ENCODE measurements at places on chromosomes 2 and 18.

DNA sequence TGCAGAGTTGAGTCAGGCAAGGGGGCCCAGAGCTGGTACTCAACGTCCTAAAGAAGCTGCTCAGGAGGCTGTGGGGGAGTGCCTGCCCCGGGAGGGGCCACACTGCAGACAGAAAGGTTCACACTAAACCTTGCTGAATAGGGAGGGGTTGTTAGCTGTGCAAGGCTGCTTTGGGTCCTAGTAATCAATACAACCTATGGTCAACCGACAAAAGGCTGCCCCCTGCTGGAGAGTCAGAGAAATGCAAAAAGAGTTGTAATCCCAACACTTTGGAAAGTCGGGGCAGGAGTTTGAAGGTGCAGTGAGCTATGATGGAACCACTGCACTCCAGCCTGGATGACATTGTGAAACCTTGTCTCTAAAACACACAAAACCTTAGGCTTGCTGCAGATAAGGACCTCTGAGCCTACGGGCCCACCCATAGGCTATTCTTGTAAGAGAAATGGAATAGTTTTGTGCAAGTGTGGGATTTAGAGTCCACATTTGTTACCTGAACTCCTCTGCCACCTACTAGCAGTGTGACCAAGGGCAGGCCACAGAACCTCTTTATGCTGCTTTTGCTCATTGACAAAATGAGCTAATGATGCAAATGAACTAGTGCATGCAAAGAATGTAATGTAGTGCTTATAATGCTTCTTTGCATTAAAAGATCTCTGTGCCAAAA, 81.5 kb downstream of the PRPF40A start:
- DNase-seq = peak; percentile 81

GRCh38 chr2:235054475-235054874, 102.7 kb downstream of the SH3BP4 start:
- no peak for DNase-seq

DNA sequence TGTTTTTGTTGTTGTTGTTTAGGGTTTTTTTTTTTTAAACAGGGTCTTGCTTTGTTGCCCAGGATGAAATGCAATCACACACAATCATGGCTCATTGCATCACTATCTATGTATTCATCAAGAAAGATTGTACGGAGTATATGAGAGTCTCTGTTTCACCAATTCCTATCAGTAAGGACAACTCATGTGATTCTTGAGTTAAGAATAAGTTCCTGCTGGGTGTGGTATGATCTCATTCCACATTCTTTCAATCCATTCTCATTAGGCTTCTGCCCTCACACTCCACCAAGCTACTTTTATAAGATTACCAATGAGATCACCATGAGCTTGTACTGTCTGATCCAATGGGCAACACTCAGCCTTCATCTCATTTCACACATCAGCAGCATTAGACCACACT, 9.1 kb upstream of the AP1S3 start:
- no peak for DNase-seq

GRCh38 chr18:27967913-27968824, 208.8 kb downstream of the CDH2 start:
- DNase-seq = no peak

GRCh38 chr18:10481831-10482230, 27.4 kb downstream of the APCDD1 start:
- DNase-seq = no peak

DNA sequence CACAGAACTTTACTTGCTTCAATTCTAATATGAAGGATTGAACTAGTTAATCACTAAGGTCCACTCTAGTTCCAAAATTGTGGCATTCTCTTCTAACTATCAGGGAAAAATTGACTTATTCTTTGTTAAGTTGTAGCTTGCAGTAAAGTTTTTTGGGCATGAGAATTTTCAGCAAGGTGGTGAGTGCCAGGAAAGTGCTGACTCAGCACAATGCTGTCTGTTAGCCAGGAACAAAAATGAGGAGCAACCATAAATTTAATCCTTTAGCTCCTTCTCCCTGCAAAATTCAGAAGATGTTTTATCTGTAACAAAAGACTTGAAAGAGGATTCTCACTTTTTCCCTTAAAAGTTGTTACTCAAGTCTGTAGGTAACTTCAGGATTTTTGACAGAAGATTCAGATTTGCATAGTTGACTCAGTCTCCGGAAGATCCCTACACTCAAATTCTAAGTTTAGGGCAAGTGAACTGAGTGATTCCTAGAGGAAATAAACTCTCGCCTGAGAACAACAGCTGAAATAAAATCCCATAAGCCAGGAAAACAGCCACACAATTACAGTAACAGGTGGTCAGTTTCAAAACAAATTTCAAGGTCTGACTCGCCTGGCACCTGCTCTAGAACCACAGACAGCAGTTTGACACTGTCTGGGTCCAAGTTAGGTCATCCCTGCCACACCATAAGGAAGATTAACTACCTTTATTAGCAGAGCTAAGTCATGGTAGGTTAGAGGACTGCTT, 20.2 kb upstream of the DARS1 start:
- no peak for DNase-seq

DNA sequence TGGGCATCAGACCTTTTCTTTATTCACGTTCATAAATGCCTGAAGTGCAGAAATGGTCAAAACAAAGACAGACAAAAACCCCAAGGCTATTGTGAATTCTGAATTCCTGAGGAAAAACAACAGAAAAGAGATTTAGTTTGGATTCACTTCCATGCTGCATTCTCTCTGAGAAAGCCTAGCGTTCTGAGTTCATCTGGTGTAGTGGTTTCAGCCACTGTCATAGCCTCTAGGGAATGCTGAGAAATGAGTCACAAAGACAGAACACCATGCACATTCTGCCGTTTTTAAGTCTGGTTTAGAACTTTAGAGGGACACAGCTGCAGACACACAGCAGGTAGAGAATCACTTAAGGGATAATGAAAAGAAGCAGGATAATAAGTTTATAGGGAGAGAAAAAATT, 93.8 kb downstream of the LRP1B start:
- DNase-seq = no peak

DNA sequence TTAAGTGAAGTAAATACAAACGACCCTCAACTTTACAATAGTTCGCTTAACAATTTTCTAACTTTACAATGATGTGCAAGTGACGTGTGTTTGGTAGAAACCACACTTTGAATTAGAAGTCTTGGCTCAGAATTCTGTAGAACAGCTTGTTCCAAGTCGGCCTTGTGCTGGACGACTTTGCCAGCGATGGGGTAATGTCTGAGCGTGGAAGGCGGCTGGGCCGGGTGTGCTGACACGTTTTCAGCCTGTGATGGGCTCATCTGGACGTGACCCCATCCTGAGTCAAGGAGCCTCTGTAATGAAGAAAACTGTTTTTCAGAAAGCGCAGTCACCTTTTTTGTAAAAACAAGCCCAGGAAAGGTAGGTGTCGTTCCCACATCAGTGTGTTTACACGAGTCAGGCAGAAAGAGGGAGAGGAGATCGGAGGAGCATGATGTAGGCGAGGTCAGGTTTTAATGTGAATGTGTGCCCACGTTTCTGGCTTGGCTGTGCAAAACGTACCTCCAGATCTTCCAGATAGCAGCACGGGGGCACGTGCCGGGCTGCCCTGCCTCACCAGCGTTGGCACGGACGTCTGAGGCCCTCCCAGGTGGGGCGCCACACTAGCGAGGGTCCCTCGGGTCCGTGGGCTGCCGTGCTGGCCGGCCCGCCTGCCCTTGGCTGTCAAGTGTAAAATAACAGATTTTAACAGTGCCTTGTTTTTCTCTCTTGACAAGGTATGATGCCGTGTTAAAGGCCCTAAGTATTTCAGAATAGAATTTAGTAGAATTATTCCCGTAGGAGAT, 54.6 kb downstream of the CTDP1 start:
- DNase-seq = no peak

DNA sequence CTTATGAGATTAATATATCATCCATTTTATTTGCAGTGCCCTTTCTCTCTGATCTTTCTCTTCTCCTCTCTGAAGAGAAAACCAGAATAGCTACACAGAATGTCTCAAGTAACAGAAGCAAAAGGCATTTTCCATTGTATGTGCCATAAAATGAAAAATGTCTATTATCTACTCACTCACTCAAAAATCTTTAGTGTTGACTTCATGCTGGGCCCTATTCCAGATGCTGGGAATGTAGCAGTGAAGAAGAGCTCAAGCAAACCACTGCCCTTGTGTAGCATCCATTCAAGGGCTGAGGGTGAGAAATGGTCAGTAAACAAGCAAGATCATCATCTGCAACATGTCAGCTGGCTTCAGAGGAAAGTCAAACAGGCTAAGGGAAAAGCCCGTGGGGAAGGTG, 427.7 kb downstream of the METTL4 start:
- no peak for DNase-seq

DNA sequence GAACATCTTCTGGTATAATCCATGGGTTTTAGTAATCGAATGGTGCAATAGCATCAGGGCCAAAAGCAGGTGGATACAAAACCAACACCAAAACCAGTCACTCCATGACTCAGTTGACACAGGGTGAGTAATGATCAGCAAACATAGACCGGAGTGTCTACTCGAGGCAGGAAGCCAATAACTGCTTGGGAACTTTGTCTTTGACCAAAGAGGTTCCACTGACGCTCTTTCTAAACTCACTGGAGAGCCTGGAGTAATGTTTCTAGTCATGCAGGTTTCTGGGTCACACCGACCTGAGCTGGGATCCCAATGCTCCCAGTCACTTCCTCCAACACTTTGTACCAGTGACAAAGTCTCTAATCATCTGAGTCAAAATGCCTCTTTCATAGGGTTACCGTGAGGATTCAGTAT, 30.9 kb downstream of the MREG start:
- DNase-seq = no peak

GRCh38 chr18:62881509-62882016, 166.2 kb downstream of the PHLPP1 start:
- DNase-seq = no peak

DNA sequence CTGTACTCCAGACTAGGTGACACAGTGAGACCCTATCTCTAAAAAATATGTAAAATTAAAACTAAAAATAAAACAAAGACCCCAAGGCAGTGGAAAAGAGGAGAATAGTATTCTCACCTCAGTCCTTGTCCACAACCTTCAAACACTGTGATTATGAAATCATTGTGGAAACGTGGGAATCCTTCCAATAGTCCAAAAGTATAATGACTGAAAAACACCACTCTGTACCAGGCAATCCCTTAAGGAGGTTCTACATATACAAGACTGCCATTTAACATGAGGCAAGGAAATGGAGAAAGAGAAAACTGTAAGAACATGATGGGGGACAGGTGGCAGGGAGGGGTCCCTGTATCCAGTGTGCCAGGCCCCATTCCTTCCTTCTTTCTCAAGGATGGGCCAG, 66.1 kb downstream of the ACVR1 start:
- DNase-seq = no peak

DNA sequence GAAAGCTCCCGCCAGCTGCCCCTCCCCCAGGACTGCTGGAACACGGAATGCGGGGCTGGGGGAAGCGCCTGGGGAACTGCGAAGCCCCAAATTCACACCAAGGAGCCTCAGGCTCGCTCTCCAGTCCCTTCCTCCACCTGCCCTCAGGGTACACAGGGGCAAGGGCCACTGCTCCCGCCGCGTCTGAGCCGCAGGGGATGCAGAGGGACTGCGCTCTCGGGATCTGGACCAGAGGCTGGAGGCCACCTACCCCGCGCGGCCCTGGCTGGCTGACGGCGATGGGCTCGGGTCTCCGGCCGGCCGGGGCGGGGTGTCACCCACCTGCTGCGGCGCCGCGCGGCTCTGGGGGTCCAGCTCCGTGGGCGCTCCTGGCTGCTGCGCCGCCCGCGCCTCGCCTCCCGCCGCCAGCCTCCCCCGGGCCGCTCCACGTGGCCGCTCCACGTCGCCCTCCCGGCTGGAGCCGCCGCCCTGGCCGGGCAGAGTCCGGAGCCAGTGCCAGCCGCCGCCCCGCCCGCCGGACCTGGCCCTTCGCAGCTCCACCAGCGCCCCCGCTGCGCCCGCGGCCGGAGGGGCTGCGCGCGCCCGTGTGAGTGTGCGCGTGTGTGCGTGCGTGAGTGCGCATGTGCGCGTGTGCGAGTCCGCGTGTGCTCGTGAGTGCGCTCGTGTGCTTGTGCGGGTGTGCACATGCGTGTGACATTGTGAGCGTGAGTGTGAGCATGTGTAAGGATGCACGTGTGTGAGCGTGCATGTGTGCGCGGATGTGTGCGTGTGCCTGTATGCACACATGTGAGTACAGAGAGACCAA, at the start of gene CGREF1:
CGREF1 (minus strand) TSS at position 604 of the 805 bp plus-strand sequence. CDS start 14,762 bp downstream, outside the sequence.
- peak; percentile 71 for DNase-seq

DNA sequence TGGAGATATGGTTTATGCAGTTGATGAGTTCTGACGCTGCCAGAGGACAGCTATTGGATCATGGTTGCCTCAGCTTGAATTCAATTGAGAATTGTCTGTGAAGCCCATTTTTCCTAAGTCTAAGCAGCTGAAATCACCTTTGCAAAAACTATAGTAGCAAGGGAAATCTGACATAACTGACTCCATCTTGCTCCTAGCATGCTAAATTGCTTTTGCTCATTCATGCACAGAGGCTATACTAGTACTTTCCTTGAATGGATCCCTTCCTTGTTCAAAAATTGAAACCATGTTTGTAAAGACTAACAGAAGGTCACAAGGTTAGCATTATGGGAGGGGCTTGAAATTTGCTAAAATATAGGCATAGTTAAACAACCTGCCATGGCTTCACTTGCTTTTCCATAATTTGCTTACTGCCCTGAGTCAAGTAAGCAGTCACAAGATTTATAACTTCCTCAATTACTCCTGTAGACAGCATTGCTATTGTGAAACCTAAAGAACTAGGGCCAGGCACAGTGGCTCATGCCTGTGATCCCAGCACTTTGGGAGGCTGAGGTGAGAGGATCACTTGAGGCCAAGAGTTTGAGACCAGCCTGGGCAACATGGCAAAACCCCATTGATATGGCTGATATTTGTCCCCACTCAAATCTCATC, 41.2 kb downstream of the CHRNA1 start:
- no peak for DNase-seq

DNA sequence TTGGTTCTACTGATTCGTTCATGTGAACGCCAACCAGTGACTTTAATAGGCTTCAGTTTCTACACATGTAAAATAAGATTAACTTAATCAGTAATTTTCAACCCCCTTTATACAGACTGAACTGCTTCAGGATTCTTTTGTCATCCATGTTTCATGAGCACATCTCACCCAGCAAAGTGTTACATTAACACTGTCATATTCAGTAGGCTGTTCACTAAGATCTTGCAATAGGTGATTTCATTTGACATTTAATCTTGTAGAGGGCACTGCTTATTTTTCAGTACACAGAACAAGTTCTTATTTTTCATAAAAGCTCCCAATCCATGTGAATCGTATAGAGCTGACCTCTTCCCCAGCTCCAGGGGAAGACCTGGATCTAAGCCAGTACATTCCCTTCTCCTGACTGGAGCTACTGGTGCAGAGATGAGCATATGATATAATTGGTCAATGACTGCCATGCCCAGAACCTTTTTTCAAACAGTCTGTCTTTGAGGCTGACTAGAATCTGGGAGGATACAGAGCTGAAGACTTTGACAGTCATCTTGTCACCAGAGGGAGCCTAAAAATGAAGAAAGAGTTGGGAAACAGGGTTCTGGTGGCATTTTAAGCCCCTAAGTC, 72.2 kb upstream of the CHRNA1 start:
- no peak for DNase-seq

- no peak for DNase-seq
Observed at GRCh38 chr2:143720095-143720664, 591.0 kb downstream of the ARHGAP15 start.
